ENCODE measurements at places on chromosomes 2 and 18.

GRCh38 chr2:20422402-20423271 lies 24.2 kb upstream of the RHOB start:
- DNase-seq, result no peak

- no peak for DNase-seq
Observed at GRCh38 chr18:72470391-72470790, 73.8 kb downstream of the CBLN2 start.

DNA sequence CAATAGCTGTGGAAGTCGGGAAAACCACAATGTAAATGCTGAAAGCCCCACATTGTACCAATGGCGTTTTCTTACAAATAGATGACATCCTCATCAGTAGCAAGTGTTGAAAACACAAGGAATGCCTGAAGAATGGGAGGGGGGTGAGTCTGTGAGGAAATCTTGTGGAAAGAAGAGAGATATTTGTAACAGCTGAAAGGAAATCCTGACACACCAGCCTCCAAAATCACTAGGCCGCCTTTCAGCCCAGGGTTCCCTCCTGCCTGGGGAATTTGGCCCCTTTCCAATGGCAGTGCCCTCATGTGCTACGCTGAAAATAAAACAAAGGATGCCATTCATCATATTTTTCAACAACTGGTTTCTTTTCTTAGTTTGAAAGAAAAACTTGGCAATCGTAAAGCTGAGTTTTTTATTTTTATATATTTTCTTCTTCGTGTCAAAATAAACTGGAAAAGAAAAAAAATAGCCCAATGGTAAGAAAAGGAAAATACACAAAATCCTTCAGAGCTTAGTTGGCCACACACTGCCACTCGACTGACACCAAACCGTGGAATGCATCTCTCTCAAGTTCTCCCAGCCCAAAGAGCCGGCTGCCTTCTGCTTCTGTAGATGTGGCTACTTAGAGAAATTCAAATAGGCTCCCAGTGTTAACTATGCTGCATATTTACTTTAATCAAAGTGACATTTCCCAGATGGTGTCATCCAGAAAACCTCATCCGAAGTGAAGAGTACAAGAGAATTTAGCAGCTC lies 52.0 kb downstream of the FTCDNL1 start:
- DNase-seq, result no peak

- no peak for DNase-seq
Observed at GRCh38 chr18:44689736-44690135, 9.0 kb downstream of the SETBP1 start.

Measured in NCI-H526 treated with DMSO at 0.1 percent for 48 hours (cell line).